SHP77 treated with DMSO at 0.1 percent for 48 hours (cell line): ENCODE measurements at places on chromosomes 12 and 14.

DNA sequence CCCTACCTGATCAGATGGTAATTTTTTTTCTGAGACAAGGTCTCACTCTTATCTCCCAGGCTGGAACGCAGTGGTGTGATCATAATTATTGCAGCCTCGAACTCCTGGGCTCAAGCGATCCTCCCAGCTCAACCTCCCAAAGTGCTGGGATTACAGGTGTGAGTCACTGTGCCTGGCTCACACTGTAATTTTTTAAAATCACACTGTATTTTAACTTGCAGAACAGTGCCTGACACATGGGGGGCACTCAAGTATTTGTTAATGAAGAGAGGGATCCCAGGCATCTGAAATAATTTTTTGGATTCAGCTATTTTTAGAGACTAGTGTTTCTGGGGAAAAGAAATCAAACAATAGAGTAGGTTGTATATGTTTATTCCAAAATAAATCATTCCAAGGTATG, 21.7 kb downstream of the LIMA1 start:
- no peak for DNase-seq

- DNase-seq = no peak
These were observed 80.9 kb downstream of the WSCD2 start for GRCh38 chr12:108210001-108210400.

- no peak for DNase-seq
These were observed 1.6 kb downstream of the STAB2 start for GRCh38 chr12:103588680-103589079.

DNA sequence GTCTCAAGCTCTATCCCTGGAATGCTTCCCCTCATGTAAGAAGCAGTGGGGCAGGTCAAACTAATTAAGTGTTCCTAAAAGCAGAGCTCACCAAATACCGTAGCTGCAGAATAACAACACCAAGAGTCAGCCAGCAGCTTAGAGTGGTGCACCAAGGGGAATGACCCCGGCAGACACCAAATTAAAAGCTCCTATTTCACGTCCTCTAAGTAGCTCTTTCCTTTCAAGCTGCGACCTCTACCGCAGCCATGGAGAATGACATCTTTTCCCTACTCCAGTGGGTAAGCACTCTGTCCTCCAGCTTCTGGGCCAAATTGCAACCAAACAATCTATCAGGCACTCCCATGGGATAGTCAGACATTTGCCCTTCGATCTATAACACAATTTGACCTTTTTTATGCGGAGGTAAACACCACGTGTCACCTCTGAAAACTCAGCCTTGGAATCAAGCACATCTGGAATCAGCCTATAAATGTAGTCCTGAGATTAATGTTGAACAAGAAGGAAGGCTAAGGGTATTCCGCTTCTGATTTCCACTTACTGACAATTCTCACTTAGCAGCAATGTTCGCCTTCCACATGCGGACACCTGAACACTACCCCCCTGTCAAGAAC, 67.6 kb upstream of the CDKN3 start:
- peak; percentile 22 for DNase-seq

- DNase-seq = no peak
These were observed 163.7 kb downstream of the GXYLT1 start for GRCh38 chr12:41981013-41981412.

DNA sequence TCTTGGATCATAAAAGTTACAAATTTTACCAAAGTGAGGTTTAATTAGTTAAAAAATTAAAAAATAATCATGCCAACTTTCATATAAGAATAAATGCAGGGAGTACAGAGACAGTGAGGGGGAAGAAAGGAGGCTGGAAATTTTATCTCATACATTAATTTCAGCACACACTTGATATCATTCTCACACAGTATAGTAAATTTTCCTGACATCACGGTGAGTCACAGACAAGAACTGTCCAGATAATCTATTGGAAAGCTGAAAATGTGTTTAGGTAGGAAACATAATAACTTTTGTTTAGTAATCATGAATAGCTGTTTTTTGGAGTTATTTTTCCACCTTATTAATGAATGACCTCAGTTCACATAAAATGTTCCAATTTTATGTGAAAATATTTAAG, 1204.8 kb downstream of the GALC start:
- no peak for DNase-seq

DNA sequence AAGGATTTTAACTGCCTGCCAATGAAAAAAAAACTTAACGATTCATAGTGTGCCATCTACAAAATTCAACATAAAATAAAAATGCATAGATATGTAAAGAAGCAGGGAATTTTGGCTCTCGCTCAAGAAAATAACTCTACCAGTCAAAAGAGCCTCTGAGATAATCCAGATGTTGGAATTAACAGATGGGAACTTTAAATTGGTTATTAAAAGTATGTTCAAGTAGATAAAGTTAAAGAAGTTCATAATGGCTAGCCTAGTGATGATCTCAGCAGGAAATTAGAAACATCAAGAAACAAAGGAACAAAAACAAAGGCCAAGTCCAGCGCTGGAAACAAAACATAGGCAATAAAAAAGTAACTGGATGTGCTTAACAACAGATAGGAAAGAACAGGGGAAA, 23.1 kb downstream of the PIK3C2G start:
- DNase-seq = no peak

- DNase-seq = no peak
These were observed 53.7 kb upstream of the INSM2 start for GRCh38 chr14:35480119-35480769.

- DNase-seq = no peak
These were observed 83.7 kb downstream of the CHGA start for GRCh38 chr14:93006567-93007051.

DNA sequence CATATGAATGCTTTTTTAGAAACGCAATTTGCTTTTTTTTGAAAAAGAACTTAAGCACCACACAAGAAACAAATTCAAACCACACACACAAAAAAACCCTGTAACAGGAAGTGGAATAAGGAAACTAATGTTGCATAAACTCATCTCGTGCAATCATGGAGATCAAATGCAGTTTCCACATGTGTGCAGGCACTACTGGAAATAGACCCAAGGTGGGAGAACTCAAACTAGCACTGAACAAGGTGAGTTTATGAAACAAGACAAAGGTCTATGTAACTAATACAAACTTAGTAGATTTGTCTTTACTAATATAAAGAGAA, 17.5 kb downstream of the NIN start:
- DNase-seq = no peak

GRCh38 chr14:48390346-48390745, 714.9 kb upstream of the MDGA2 start:
- no peak for DNase-seq

DNA sequence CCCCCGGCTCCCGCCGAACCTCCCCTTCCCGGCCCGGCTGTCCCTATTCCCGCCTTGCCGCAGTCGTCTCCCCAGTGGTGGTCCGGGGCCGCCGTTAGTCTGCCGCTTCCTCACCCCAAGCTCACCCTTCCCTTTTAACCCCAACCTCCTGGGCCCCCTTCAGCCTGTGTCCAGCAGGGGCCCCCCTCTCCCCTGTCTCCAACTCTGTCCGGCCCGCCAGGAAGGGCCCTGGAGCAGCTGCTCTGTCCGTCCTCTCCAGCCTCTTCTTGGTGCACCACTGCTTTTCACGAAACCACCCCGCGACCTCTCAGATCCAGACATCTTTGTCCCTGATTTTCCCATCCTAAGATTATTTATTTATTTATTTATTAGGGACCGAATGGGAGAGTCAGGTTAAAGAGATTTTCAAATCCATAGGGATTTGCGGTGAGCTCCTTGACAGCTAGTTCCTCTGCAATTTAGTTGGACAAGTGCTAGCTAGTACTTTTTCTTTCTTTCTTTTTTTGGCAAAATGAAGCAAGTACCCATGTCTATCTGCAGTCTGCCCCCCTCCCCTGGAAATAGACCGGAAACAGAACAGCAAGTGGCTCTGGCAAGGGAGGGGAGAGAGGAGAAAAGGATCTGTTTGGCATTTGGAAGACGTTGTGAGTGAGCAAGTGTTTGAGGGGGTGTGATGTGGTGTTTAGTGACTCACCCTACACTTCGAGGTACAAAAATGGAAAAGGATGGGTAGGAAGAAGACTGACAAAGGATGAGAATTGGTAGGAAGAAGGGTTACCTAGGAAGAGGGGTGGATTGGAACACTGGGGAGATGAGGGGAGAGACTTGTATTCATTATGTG, 632 bp downstream of the UBR7 start:
- peak; percentile 21 for DNase-seq

DNA sequence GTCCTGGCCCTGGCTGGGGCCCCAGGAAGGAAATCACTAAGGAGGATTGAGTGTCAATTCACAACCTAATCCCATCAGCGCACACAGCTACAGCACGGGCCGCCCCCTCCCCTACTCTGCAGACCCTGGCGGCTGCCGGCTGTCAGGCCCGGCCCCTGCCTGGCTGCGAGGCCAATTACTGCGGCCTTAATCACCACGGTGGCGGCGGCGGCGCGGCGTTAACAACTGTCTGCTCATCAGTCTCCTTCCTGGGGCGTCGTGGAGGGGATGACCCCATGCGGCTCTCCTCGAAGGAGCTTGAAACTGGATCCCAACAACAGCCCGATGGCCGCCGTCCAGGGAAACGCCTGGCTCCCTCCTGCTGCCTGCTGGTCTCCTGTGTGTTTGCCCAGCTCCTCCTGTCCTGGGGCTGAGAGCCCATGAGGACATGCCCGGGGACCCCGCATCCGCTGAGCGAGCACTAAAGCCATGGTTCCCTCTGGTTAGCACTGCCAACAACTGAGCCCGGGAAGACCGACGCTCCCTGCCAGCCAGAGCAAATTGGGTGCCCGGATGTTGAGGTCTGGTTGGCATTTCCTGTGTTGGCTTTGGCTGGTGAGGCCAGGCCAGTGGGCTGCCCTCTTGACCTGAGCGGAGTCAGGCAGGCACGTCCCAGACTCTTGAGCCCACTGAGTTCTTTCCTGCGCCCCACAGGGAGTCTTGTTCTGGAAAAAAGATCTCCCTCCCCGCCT, 21.8 kb upstream of the EIF2B2 start:
- no peak for DNase-seq

DNA sequence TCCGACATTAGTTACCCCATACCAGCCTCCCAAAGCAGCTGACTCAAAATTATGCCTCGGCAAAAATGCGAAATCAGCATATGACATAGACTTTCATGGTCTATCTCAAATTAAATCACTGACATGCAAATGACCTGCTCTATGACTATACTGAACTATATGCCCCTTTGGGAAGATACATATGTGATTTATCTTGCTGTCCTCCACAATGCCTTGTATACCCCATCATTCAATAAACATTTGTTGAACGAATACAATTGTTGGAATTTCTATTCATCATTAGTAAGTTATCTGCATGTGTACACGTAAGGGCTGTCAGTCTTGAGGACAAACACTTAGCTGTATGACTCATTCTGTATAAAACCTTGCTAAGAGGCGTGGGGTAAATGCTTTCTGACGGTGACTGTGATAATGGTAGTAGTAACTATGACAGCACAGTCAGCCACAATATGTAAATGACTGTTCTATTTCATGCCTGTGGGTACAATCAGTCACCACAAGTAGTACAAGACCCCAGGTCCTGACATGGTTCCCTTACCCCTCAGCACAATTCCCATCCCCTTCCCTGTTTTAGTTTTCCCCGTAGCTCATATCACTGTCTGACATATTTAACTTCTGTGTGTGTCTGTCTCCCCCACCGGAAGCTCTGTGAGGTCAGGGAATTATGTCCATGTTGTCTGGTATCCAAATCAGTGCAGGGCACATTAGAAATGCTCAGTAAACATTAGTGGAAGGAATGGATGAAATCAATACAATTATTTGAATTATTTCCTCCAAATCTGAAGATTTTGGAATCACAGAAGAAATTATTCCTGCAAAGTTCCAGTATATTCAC, 42.8 kb downstream of the STXBP6 start:
- DNase-seq = no peak

GRCh38 chr12:57193706-57194245, 22.8 kb upstream of the NXPH4 start:
- no peak for DNase-seq

DNA sequence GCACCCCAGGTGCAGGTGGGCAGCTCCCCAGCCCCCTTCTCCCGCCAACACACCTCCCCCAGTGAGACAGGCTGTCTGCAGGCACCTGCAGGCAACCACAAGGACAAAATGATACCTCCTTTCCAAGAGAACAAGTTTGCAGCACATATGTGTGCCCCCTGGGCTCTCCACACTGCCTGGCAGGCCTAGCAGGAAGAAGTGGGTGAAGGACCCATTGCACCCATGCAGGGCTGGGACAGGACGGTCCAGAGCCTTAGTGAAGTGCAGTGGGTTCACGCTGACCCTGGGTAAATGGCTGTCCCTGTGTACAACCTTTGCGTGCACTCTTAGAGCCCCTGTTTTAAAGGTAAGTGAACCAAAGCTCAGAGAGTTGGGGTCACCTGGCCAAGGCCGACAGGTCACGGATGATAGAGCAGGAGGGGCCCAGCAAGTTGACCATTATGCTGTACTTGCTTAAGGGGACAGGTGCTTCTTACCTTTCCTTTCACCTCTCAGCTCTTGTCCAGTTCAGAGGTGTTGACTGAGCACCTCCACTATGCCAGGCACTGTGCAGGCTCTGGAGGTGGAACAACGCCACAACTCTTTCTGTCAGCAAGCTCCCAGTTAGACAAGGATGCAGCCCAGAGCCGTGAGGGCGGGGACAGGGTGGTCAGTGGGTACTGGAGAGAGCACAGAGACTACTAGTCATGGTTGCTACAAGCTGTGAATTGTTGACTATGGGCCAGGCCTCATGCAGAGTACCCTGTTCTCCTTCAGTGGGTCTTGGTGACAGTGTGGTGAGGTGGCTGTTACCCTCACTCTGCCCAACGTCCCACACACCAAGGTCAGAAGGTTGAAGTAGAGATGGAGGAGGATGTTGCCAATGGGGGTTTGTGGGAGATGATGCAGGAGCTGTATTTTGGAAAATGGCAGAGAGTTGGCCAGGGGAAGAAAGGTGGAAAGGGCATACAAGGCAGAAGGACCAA, 125.9 kb downstream of the PAPOLA start:
- DNase-seq = no peak

DNA sequence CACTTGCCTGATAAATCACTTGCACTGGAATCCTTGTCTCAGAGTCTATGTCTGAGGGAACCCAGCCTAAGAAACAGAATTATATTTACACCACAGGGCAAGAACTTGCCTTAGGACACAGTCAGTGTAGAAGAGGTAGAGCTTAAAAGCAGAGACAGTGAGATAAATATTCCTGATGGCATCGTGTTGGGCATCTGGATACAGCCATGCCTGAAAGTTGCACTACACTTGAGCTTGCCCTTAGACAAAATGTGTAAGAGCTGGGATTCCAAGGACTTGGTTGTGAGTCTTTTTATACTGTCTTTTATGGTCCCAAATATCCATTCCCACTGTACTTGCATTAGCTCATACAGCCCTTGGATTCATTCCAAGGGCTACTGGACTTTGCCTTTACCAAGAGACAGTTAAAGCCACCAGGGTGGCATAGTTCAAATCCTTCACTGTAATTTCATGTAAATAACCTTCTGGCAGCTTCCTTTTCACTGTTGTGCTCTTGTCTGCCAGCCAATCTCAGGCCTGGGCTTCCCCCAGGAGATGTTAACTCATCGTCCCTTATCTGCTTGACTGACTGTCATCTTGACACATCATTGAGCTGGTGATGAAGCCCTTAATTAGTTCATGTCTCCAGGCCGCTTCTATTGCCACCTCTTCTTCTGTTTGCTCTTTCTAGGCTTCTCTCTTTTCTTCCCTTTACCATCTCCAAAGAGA, 577.9 kb upstream of the TBX3 start:
- DNase-seq = no peak

GRCh38 chr14:34649344-34649743, 19.4 kb upstream of the SNX6 start:
- no peak for DNase-seq

GRCh38 chr12:88361493-88361892, 218.8 kb downstream of the KITLG start:
- no peak for DNase-seq

- DNase-seq = no peak
These were observed 253.7 kb upstream of the HMGA2 start for GRCh38 chr12:65570451-65571130.
